ENCODE measurements at places on chromosomes 13 and 19.

DNA sequence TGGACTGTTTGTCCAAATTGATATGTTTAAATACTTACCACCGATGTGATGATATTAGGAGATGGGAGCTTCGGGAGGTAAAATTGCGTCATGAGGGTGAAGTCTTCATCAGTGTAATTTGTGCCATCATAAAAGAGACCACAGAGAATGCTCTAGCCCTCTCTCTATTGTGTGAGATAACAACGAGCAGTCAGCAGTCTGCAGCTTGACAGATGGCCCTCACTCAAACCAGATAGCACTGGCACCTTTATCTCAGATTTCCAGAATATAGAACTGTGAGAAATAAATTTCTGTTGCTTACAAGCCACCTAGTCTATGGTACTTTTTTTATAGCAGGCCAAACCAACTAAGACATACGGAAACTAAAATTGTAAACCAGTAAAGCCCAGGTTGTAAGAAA is 1718.9 kb upstream of the MIR17HG start:
- no peaks in the 10 kb centered on the region for H3K36me3 ChIP-seq
- no peaks in the 10 kb centered on the region for H3K4me1 ChIP-seq
- no peak overlapping the region for H3K27ac ChIP-seq

- peaks cover 9% of the 10 kb centered on the region for H3K4me1 ChIP-seq
- no peaks in the 10 kb centered on the region for H3K36me3 ChIP-seq
- DNase-seq: no peak
These were observed 16.5 kb downstream of the C2CD4C start for GRCh38 chr19:392375-392970.

DNA sequence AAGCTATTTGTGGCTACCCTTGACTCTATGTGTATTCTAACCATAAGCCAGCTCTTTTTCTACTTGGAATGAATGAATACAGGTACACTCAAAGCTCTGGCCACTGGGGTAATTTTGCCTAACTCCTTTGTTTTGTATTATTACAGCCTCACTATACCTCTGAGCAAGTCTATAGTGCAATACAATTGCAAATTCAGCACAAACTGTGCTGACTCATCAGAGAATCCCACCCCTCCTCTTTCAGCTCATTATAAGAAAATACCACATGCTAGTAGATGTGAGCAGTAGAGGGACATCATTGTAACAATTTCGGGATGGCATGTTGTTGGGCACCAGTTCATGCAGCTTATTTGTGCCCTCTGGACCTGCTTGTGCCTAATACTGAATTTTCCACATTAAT is 1382.2 kb downstream of the SLITRK5 start:
- no peaks in the 10 kb centered on the region for H3K27me3 ChIP-seq
- no peaks in the 10 kb centered on the region for H3K4me1 ChIP-seq
- DNase-seq: no peak
- H3K4me3 ChIP-seq: no peak overlapping the region
- H3K36me3 ChIP-seq: no peaks in the 10 kb centered on the region

- peak; percentile 64 for DNase-seq
- no peak within 1 kb of the TSS for H3K27ac ChIP-seq
- peaks cover 25% of the 10 kb centered on the region for H3K4me1 ChIP-seq
- peak within 1 kb of the TSS; percentile 80 for H3K4me3 ChIP-seq
- no peaks in the 10 kb centered on the region for H3K36me3 ChIP-seq
- peaks cover 54% of the 10 kb centered on the region for H3K27me3 ChIP-seq
These were observed at the start of gene SLITRK5 for GRCh38 chr13:87671031-87671752. Gene SLITRK5 (plus strand): TSS chr13:87671371. CDS start chr13:87675389, 4,018 bp downstream.

- no peak for DNase-seq
- no peak overlapping the region for H3K4me3 ChIP-seq
- no peak overlapping the region for H3K27ac ChIP-seq
- H3K4me1 ChIP-seq: no peaks in the 10 kb centered on the region
These were observed 223.0 kb downstream of the LHFPL6 start for GRCh38 chr13:39379667-39380655.

DNA sequence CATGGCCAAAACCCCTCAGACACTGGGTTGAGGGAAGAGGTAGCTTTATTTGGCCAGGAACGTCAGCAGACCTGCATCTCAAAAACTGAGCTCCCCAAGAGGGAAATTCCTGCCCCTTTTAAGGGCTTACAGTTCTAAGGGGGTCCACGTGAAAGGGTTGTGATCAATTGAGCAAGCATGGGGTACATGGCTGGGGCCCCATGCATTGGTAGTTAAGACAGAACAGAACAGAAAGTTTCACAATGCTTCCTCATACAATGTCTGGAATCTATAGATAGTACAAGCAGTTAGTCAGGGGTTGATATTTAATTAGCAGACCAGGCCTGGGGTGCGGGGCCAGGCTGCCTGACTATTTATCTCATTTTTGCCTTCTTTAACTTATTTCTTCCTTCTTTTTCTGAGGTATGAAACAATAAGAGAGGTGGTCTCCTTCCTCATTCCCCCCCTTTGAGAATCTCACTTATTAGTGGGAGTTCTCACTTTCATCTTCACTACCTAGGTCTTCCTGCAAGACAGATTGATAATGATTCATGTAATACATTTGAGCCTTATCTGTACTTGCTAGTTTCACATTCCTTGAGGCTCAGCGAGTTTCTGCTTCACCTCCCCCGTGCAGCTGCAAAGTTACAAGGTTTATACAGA is 84.8 kb downstream of the SLC25A15 start:
- no peak for DNase-seq
- no peaks in the 10 kb centered on the region for H3K27me3 ChIP-seq
- H3K27ac ChIP-seq: no peak overlapping the region
- no peaks in the 10 kb centered on the region for H3K4me1 ChIP-seq
- peaks cover 68% of the 10 kb centered on the region for H3K36me3 ChIP-seq
- H3K4me3 ChIP-seq: no peak overlapping the region

DNA sequence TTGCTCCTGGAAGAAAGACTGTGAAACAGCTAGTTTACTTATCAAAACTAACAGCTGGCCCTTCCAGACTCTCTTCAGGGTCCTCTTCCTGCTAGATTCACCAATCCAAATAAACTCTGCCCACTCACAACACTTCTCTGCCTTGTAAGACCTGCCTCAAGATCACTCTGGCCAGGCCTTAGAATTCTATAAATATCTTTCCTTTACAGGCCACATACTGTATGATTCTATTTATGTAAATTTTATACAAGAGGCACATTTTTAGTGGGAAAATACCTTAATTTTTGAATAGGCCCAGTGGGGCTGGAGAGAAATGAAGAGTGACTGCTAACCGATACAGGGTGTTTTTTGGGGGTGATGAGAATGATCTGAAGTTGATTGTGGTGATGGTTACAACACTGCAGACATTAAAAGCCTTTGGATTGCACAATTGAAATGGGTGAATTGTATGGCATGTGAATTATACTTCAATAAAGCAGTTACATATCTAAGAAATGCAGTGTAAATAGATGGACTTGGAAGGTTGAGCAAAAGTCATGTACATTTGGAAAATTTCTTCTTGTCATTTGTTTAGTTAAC is 141.8 kb downstream of the GPC5 start:
- no peaks in the 10 kb centered on the region for H3K27me3 ChIP-seq
- H3K36me3 ChIP-seq: no peaks in the 10 kb centered on the region
- H3K4me1 ChIP-seq: no peaks in the 10 kb centered on the region
- no peak overlapping the region for H3K4me3 ChIP-seq
- H3K27ac ChIP-seq: no peak overlapping the region

GRCh38 chr13:77554069-77554468 is 18.6 kb downstream of the SCEL start:
- peaks cover 15% of the 10 kb centered on the region for H3K27me3 ChIP-seq
- DNase-seq: no peak
- H3K4me1 ChIP-seq: peaks cover 12% of the 10 kb centered on the region
- H3K4me3 ChIP-seq: no peak overlapping the region

DNA sequence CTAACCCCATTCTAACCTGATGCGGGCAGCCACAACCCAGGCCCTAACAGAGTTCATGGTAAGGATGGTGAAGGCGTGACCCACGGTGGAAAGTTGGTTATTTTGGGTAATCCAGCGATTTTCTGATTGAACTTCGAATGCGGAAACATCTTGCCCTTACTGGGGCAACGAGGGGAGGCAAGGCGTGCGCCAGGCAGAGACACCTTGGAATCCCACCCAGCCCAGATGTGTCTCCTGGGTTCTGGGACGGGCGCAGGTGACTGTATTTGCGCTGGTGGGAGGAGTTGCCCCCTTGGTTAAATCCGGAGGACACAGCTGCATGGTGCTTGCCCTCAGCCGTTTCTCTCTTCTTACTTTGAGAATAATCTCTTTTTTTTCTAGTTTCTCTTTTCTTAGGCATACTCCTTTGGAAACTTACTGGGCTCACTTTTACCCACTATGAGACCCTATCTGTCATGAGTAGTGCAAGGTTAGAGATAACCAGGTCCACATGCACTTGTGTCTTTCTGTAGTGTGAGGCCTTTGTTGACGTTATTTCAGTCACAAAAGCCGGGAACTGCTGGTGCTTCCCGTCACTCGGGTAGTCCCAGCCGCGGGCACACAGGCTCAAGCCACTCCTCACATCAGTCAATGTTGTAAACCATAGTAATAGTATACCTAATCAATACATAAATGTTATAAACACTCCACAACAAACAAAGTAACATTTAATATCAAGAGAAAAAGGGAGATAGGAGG is 81.5 kb downstream of the ATP11A start:
- H3K36me3 ChIP-seq: peaks cover 2% of the 10 kb centered on the region
- no peak overlapping the region for H3K4me3 ChIP-seq
- H3K4me1 ChIP-seq: peaks cover 29% of the 10 kb centered on the region
- no peak for DNase-seq

DNA sequence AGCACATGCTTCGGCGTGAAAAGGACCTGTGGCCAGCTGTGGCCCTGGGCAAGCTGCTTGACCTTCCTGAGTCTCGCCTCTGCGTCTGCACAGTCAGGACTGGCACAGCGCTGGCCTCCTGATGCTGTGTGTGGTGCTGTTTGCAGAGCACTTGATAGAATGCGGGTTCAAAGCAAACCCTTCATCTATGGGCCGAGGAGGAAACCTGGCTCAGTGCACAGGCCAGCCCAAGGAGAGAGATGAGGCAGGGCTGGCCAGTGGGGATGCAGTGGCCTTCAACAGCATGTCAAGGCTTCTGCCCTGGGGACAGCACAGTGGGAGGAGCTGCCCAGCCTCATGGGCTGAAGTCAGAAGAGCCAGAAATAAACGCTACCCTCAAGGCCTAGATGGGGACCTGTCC is 21.3 kb upstream of the VSTM2B start:
- H3K4me3 ChIP-seq: no peak overlapping the region
- H3K27ac ChIP-seq: no peak overlapping the region
- DNase-seq: no peak
- no peaks in the 10 kb centered on the region for H3K4me1 ChIP-seq
- peaks cover 16% of the 10 kb centered on the region for H3K27me3 ChIP-seq
- peaks cover 2% of the 10 kb centered on the region for H3K36me3 ChIP-seq

GRCh38 chr13:29006359-29006850 is 186.3 kb downstream of the MTUS2 start:
- DNase-seq: no peak
- H3K27ac ChIP-seq: no peak overlapping the region
- no peaks in the 10 kb centered on the region for H3K36me3 ChIP-seq
- H3K4me1 ChIP-seq: no peaks in the 10 kb centered on the region

DNA sequence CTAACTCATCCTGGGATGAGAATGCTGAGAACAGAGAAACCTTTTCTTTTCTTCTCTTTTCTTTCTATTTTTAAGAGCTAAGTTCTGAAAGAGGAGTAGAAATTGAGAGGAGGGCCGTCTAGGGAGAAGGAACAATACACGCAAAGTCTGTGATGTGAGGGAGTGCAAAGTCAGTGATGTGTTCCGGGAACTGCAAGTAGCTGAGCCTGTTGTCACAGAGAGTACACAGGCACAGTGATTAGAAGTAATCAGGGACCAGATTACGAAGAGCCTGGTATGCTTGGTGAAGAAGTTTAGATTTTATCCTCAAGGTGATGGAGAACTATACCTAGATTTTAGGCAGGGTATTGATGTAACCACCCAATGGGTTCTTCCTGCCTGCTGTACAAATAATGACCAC is 32.0 kb upstream of the CXCL17 start:
- H3K4me1 ChIP-seq: peaks cover under 1% of the 10 kb centered on the region
- no peak overlapping the region for H3K27ac ChIP-seq
- H3K36me3 ChIP-seq: no peaks in the 10 kb centered on the region
- no peak for DNase-seq

DNA sequence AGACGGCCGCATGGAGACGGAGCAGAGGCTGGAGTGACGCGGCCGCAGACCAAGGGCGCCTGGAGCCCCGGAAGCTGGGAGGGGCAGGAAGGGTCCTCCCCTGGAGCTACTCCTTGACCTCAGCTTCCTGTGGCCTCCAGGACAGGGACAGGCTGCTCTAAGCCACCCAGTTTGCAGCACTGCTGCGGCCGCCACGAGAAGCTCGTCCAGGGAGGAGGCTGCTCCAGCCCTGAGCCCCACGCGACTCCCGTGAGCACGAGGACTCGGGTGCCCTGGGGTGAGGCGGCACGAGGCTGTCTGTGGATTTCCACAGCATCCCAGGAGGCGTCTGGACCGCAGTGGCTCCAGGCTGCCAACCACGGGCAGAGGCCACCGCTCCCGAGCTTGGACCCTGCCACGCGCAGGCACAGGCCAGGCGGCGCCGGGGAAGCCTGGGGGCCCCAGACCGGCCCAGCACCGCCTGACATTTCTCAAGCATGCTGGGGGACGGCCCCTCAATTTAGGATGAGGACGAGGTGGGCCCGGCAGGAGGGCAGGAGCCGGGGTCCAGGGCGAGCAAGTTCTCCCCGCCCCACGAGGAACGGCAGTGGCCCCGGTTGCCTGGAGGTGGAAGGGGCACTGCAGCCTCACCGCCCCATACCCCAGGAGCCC is 10.7 kb downstream of the SBNO2 start:
- no peak for DNase-seq
- H3K4me3 ChIP-seq: no peak overlapping the region
- no peak overlapping the region for H3K27ac ChIP-seq
- H3K27me3 ChIP-seq: no peaks in the 10 kb centered on the region
- peaks cover 8% of the 10 kb centered on the region for H3K4me1 ChIP-seq

- no peaks in the 10 kb centered on the region for H3K27me3 ChIP-seq
- H3K36me3 ChIP-seq: peaks cover 3% of the 10 kb centered on the region
- DNase-seq: no peak
- H3K27ac ChIP-seq: peak overlapping the region; percentile 91
These were observed 401 bp upstream of the ZNF765 start for GRCh38 chr19:53394522-53394973.

All from naive thymus-derived CD8-positive, alpha-beta T cell (primary cell).